Anterior cingulate cortex (tissue), 58 donors: ENCODE measurements at places on chromosomes 5 and 9.

- no peak for DNase-seq
Observed at GRCh38 chr5:139677736-139678613, 29.8 kb downstream of the CXXC5 start.

- DNase-seq: no peak
Observed at GRCh38 chr9:17699615-17700330, 120.9 kb downstream of the SH3GL2 start.

GRCh38 chr5:128984480-128984879 is 19.2 kb downstream of the SLC27A6 start:
- no peak for DNase-seq

GRCh38 chr5:56624751-56625150 is 190.6 kb upstream of the MAP3K1 start:
- no peak for DNase-seq

GRCh38 chr9:136784997-136785361 is 6.2 kb upstream of the TMEM141 start:
- DNase-seq: no peak

GRCh38 chr9:105057551-105057950 is 129.6 kb upstream of the ABCA1 start:
- DNase-seq: no peak

DNA sequence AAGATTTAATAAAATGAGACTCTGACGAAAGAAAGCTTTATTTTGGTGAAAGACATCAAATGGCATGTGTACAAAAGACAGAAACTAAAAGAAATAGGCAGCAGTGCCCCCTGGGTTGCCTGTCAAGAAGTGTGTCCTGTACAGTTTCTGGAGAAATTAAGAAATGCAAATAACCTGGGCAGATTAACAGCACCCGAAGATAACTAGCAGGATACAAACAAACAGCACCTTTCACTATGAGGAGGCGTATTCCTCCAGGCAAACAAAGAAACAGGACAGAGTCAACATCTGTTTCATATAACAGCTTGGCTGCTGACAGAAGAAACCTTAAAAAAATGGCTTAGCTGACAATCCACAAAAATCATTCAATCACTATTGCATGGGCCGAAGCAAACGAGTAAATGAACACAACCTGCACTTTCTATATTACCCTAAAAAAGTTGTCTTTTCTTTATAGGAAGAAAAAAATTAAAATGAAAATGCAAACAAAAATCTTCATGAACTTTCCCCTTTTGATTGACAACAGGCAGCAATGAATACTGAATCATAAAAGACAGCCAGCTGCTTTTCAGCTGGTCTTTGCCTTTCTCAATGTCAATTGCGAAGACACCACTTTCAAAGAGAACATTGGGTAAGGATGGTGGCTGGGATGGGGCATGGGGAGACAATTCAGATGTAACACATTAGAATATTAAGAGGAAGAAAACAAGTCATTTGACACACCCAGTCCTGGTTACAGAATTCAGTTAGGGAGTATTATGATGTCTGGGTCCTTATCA is 162.1 kb downstream of the ARL15 start:
- DNase-seq: no peak

GRCh38 chr5:133918731-133919130 is 49.7 kb downstream of the C5orf15 start:
- no peak for DNase-seq

DNA sequence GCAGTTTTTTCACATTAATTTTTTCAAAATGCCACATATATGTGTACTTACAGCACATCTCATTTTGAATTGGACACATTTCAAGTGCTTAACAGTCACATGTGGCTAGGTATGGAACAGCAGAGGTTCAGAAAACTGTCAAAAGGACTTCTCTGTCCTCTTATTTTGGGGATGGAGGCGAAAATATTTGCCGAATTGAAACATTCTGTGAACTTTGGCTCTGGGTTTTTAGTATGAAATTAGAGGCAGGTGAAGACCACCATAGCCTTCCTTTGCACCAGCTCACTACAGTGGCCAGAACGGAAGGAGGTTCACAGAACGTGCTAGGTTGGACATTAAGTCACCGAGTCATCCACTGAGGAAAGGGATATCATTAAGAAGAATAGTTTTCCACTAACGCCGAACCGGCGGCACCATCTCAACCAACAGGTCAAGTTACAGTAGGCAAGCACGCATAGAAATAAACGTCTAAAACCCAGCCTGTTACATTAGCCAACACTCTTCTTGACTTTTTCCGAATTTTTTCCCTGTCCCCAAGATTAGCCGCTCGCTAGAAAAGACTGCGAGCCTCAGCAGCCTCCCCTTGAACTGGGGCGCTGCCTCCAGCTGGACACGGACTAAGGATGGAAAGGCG is 1.8 kb upstream of the TLE4 start:
- DNase-seq: no peak

- DNase-seq: no peak
Observed at GRCh38 chr9:125683486-125683885, 23.5 kb downstream of the MAPKAP1 start.

DNA sequence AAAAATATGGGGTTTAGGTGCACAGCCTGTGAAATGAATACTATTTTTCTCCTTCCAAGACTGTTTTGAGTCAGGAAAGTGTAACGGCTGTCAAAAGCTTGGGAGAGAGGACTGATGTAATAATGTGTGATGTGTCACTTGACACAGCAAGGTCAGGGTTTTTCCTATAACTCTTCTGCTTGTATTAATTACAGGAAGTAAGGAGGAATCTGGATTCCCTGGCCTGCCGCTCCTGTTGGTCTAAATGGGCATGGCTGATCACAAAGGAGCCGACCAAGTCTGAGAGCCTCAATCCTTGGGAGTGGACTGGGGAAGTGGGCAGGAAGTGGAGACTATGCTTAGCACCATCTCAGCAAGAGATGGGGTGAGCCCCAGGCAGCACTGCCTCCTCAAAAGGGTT is 16.7 kb upstream of the SLC28A3 start:
- no peak for DNase-seq

DNA sequence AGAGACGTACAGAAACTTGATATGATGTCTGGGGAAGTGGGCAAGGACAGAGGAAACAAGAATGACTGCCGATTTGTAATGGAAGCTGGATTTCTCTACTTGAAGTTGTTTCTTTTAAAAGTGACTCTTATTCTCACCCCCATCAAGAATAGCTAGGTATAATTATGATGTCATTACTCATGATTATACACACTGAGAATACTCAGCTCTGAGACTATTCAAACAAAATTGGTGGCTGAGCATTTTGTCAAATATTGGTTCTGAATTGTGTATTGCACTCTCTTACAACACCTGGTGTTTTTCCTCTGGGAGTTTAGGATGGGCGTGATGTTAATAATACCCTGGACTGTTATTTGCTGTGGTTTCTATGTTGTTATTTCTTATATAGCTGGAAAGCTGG is 46.3 kb downstream of the MAST4 start:
- DNase-seq: no peak

DNA sequence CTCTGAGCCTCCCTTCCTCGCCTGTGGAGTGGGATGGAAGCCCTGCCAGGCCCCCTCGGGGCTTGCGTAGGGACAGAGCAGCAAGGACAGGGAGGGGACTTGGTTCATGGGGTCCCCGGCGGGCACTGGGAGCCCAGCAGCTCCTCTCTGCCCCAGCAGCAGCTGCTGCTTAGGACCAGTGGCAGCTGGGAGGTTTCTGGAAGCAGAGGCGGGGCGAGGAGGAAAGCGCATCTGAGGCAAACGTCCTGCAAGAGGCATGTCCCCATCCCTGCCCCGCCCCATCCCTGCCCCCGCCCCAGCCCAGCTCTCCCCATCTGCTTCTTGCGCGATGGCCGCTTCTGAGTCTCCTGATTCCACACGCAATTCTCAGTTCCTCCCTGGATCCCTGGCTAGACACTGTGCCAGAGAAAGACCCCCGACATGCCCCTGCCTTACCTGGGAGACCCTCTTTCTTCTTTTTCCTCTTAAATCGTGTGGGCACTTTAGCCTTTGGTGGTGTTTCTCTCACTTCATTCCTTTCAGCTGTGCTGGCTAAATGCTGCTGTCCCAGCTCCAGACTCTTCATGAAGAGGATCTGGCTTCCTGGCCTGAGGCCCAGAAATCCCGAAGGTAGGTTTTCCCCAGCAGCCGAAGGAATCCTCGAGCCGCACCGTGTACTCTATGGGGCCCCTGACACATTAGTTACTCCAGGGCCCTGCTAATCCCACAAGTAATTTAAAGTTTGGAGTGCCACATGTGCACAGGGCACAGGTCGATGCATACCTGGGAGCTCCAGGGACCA is 4.4 kb upstream of the OR2S2 start:
- no peak for DNase-seq

- DNase-seq: no peak
Observed at GRCh38 chr9:34506623-34507022, 16.2 kb downstream of the ENHO start.

DNA sequence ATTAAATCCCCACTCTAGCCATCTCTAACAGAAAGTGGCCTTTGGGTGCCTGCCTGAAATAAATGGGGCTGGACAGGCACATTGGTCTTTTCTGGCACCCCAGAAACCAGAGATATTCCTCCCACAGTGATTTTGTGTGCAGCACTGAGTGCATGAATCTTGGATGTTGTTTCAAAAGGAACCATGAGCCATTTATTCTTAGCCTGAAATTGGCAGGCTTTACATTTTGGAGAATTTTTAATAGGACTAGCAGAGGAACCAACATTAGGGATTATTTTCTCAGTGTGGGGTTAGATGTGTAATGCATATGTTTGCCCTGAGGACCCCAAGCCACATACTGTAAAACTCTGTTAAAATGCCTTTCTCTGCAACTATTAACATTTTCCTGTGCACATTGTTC is 451.3 kb downstream of the NFIB start:
- no peak for DNase-seq

DNA sequence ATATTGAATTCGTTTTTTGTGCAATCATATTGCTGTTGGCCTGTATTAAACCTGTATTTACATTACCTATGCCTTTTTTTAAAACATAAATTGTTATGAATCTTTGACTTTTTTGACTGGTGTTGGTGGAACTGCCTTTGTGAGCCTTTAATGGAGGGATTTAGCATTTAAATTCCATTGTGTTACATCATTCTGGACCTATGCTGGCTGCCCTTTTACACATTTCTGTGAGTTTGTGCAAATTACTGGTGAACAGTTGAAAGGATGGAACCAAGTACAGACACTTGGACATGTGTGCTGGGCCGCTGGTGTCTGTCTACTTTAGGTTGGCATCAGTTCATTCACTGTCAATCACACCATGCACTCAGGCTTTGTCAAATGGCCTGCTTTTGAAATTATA is 3.4 kb downstream of the SNX18 start:
- DNase-seq: no peak

DNA sequence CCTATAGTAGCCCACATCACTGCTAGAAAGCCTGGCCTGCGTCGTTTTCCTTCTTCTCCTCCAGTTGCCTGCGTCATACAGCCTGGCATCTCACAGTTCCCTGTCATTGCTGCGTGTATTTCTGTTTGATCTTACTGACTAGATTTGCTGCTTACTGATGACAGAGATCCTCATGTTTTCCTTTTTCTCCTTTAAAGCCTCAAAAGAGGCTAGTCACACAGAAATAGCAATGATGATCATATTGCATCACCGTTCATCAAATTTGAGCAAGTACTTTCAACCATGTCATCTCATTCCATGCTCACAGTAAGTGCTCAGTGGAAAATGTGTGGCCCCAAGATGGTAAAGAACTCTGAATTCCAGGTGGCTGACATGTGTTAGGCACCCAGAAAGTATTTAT is 76.8 kb downstream of the MVB12B start:
- DNase-seq: no peak

GRCh38 chr9:108130905-108131304 is 641.3 kb upstream of the KLF4 start:
- DNase-seq: no peak

DNA sequence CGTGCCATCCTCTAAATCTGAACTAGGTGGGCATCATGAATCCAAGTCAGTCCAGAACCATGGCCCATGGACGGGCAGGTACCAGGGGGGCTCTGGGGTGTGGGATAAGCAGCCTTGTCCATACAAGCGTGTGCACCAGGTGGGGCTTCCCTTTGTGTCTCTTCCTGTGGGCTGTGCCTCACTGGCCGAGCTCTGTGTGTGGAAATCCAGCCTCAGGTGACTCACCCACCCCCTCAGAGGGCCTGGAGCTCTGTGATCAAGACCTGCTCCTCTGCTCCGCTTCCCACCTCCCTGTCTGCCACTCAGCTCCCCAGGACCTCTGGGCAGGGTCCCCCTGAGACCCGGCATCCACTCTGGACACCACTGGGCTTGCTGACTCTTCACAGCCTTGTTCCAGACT is 33.0 kb downstream of the GADD45G start:
- no peak for DNase-seq

- DNase-seq: no peak
Observed at GRCh38 chr5:132079081-132079480, 5.5 kb downstream of the CSF2 start.

DNA sequence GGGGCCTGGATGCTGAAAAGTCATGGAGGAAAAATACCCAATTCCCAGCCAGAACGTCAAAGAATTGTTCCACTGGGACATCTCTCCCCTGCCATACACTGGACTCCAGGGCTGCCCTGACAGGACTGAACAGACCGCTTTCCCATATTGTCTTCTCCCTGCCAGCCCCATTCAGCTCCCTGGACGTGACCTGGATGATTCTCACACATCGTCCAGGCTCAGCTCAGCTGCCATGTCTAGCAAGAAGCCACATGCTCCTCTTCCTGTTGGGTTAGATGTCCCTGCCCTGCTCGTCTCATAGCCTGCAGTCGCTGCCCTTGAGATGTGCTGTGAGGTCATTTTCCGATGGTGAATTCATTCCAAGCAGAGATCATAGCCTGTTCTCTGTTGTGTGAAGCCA is 37.4 kb downstream of the FOXI1 start:
- DNase-seq: no peak

DNA sequence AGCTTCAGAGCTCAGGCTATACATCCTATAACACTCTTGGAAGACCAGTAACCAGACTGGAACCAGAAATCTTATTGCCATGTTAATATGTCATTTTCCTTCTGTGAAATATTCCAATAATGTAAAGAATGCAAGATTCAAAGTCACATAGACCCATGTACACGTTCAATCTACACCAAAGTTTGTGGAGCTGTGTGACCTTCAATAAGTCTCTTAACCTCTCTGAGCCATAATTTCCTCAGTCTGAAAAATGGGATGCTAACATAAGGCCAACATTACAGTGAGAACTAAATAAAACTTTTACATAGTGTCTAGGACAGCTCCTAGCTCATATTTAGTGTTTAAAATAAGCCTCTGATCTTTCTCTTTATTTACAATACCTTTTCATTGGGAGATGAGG is 70.4 kb downstream of the ARRDC3 start:
- no peak for DNase-seq

- DNase-seq: no peak
Observed at GRCh38 chr5:178519155-178519554, 71.0 kb downstream of the COL23A1 start.

DNA sequence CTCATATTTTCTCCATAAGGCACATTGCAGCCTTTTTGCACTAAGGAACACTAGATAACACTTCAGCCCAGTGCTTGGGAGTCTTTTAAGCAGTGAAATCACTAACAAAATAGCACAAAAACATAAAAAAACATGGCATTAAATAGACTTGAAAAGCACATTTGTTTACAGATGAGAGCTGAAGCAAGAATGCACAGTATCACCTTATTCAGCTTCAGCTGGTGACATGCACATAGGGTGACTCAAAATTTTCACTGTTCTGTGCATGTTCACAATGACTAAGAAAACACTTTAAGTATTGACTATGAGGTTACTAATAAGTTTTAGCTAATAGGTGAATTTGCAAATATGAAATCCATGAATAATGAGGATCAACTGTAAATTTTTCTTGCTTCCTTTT is 293.9 kb upstream of the TARS1 start:
- no peak for DNase-seq

GRCh38 chr5:118918232-118918631 is 70.1 kb downstream of the DTWD2 start:
- no peak for DNase-seq
